Effector CD8-positive, alpha-beta T cell (primary cell): ENCODE measurements at places on chromosomes 4 and X.

GRCh38 chr4:79833857-79834256, 239.2 kb downstream of the ANTXR2 start:
- DNase-seq, result no peak

- DNase-seq, result no peak
Measured at GRCh38 chr4:130054908-130055307, 959.0 kb downstream of the C4orf33 start.

GRCh38 chr4:73727685-73728084, 12.7 kb upstream of the CXCL8 start:
- no peak for DNase-seq

DNA sequence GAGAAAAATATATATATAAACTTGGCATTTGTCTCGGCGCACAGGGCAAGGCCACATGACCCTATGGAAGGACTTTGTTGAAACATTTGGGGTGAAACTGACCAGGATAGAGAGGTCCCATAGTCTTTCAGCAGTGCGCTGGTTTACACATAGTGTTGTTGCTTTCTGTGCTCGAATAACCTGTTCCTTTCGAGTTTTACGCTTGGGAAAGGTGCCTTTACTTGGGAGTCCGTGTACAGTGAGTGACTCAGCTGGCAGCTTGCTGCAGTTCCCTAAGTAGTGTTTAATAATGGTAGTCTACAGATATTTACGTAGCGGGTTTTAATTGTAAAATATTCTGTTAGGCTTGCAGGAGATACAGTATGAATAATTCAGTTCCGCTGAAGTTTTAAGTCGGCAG, 578 bp downstream of the APOOL start:
- DNase-seq, result no peak

- DNase-seq, result peak; percentile 21
Measured at GRCh38 chr4:109560687-109561461, 828 bp downstream of the MCUB start.

DNA sequence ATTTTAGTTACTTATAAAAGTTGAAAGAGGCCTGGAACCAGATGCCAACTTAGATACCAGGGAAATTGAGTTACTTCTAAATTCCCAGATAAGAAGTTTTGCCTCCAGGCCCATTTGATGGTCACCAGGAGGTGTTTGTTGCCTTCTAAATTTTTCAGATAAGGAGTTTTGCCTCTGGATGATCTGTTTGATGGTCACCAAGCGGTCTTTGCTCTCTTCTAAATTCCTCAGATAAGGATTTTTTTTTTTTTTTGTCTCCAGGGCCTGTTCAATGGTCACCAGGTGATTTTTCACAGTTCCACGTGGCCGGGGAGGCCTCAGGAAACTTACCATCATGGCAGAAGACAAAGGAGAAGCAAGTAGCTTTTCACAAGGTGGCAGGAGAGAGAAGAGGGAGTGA, 66.5 kb downstream of the FAM9B start:
- DNase-seq, result no peak

DNA sequence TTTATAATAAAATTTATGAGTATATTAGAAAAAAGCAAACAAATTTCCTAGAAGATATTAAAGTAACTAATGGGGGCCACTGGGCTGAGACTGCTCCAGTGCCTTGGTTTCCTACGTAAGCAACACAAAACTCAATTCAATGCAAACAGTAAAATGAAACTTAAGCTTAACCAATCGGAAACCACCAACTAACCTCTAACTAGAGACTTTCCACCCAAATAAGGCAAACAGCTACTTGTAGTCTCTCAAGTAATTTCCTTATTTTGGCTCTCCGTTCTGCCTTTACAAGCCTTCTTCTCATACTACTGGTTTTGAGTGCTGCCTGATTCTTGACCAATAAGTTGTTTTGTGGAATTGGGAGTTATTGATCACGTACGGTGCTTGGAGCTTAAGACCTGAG, 167.3 kb upstream of the VEGFC start:
- DNase-seq, result no peak

GRCh38 chrX:39760930-39761329, 336.8 kb downstream of the BCOR start:
- DNase-seq, result no peak

- no peak for DNase-seq
Measured at GRCh38 chr4:23455456-23456158, 434.2 kb downstream of the PPARGC1A start.

DNA sequence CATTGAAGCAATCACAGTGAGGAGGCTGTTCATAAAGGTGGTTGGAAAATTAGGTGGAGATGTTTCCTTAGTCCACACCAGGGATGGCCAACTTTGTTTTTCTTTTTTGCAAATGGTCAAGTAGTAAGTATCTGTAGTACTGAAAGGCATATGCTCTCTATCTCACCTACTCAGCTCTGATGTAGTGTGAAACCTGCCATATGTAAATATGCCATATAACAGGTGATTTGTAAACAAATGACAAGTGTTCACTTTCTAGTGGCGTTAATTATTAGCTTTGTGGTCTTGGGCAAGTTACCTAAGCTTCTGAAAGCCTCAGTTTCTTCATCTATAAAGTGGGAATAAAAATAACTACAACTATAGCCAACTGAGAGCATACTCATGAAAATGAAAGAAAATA, 421.4 kb upstream of the LCORL start:
- no peak for DNase-seq

DNA sequence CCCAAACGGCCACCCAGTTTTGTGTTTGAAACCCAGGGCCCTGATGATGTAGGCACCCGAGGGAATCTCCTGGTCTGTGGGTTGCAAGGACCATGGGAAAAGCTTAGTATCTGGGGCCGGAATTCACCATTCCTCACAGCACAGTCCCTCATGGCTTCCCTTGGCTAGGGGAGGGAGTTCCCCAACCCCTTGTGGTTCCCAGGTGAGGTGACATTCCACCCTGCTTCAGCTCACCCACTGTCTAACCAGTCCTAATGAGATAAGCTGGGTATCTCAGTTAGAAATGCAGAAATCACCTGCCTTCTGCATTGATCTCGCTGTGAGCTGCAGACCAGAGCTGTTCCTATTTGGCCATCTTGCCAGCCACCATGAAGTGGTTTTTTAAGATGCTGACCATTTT, 84.0 kb downstream of the PRKG2 start:
- no peak for DNase-seq

GRCh38 chr4:42473071-42473684, 75.9 kb downstream of the SHISA3 start:
- DNase-seq, result no peak
